ENCODE measurements at places on chromosomes 3 and 15.

GRCh38 chr15:49622561-49622960 is 1.7 kb downstream of the DTWD1 start:
- no peak for DNase-seq

DNA sequence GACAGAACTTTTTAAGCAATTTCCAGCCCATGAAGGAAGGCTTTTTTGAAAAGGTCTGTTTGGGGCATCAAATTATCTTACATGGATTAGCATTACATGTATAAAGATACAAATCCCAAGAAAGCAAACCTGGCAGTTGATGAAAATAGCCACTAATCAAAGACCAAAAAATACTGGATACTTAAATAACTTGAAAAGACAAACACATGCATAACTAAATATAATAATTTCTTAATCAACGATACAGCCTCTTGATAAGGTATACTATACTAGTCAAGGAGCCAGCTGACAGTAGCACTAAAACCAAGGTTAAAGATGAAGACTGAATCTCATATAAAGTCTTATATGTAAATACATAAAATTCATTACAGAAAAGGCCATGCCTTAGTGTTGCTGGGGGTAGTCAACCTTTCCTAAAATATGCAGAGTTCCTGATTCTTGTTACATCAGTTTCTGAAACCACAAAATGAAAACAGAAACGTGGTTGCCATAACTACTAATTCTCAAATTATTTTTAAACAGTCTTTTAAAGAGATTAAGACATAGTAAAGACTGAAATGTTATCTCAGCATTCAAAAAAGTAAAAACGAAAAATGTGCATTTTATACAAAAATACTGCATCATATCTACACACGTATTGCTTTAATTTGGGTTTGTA is 2.0 kb downstream of the ANKRD28 start:
- DNase-seq = no peak

DNA sequence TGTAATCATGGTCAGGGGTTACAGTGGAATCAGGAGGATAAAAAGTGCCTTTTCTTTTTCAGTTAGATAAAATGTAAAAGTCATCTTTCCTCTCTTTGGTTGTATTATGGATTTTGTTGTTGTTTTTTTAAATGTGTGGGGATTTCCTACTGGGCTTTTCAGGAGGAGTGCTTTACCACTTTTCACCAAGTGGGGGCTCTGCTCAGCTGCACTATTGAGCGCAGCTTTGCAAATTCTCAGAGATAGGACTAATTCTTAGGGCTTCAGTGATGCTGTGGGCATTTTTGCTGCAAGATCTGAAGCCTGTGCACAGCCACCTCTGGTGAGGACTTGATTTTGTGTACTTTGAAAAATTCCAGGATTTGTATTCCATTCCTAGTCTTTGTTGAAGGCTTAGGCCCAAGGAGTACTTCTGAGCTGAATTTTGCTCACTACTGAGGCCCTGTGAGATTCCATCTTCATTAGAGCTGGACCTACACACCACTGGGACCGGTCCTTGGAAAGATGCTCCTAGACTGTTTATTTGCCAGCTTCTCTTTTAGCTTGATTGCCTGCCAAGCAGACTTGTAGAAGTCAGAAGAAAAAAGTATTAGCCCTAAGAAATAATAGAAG is 7.5 kb downstream of the GNB5 start:
- DNase-seq = peak; percentile 58

DNA sequence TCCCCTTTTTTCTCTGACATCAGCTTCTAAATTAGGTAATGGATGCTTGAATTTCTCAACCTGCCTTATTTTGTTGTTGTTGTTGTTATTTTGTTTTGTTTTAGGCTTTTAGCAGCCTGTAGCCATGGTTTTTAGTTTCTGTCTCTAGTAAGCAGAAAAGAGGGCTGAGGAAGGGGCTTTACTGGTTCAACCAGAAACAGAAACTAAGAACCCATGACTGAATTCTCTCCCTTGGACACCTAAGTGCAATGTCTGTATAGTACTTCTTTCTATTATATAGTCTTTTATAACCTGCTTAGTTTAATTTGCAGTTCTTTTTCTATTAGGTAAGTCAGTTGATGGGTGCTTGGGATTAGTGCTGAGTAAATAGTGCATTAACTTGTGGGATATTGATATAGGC is 129.0 kb downstream of the BBX start:
- no peak for DNase-seq

Data from D341Med (cell line).